Right ventricle myocardium inferior (tissue), 1 donor: ENCODE measurements at places on chromosomes 5 and 9.

DNA sequence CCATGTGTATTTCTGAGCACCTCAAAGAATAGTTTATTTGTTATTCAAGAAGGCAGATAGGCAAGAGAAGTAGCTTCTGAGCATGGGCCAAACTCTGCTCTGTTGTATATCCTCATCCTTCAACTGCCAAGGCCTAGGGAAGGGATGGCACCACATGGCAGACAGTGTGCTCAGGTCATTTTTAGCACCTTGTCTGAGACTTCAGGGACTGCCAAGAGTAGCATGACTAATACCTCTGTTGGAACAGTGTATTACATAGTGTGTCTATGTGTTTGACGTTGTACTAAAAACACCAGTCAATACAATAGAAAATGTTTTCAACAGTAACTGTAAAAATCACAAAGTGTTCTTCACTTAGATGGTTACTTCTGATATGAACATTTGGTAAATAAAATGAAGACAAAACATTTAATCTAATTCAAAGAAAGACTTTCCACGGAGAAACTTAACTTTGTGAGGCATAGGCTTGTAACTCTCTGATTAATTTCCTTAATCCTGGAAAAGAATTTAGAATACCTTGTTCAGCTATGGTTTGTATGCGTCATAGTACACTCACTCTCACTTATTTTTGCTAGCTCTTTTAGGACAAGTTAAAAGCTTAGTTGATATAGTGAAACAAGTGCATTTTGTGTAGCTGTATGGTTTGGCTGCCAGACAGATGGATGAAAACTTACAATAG lies 318.4 kb upstream of the RIOK2 start:
- no peak for DNase-seq

DNA sequence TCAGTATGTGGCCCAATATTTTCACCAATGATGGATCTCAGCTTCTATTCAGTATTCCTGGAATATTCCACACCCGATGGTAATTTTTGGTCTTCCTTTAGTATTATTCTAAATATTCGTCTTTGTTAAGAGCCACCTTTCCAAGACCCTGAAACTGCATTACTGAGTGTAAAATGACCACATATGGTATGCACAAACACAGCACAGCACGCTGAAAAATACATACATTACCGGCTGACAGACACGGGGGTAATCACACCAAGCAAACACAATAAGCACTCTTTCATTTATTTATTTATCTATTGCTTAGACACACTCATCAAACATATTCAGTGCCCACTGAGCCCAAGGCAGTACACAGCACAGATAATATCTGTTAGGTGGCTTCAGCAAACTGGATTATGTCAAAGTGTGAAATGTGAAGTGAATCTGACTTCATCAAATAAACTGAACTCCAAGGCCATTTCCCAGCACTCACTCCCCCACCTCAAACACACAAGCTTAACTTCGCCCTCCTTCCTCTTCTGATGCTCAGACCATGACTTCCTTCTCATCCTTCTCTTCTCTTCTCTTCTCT lies 1637.8 kb upstream of the C9orf72 start:
- DNase-seq = no peak

DNA sequence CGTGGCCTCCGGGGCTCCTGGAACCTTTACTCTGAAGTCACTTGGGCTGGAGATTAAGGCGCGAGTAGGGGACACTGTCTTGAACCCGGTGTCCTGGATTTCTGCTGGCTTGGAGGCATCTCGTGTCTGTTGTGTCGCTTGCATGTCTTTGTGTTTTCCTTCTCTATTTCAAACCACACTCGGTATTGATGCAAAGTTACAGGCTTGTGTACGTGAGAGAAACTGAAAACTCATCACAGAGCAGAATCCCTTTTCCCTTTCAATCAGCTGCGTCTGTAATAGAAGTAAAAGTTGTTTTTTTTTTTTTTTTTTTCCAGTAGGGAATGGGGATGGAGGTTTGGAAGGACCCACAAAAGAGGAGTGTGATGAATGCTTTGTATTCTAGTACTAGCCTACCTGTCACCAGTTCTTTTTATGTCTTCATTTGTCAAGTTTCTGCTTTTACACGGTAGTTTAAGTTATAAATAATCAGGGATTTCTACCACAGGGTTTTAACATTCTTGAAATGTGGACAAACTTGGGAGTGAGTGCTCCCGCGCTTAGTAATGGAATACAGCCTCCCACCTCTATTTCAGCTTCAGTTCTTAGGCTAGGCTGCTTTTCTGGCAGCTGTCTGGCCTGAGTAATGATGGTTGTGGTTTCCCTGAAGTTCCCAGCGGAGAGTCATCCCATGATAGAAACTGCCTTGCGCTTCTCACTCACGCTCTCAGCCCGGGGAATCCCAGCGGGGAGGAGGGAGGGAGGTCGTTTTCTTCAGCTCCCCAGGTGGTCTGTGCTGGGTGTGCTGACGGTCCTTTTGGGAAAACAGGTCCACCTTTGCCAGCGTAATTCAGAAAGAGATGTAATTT lies 763 bp downstream of the TJP2 start:
- no peak for DNase-seq

DNA sequence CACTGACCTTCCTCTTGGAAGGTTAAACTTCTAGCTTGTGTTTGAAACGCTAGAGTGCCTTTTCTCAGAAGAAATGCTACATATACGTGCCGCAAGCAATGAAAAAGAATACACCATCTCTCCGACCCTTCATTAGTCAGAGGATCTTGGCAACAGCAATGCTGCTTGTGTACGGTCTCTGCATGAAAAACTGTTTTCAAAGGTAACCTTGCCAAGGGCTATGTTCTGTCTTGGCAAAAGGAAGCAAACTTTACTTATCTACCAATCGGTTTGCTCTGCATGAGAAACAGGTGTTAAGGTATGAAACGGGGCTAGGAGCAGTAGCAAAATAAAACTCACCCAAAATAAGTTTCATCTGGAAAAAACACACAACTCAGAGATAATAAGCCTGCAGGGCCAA lies 297.8 kb downstream of the FBXL17 start:
- DNase-seq = no peak

GRCh38 chr5:97888439-97888838 lies 705.4 kb upstream of the RIOK2 start:
- no peak for DNase-seq
